ENCODE measurements at places on chromosomes 7 and 10.

GRCh38 chr7:150329331-150330120, 6.2 kb upstream of the ACTR3C start:
- no peak for DNase-seq

DNA sequence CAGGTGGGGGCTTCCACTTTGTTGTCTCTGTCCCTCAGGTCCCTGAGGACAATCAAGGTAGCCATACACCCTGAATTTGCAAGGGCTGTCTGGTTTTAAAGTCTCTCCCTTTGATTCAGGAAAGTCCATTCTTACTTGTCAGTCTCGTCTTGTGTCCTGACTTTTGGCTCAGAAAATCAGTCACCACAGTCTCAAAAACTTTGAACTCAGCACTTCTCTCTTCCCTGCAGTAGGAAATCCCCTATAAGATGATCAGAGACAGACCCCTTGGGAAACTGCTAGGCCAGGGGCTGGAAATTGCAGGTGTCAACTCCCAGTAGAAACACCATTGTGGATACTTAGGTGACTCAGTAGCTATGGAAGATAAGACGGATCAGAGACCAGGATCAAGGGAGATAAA, 73.1 kb downstream of the CDC123 start:
- DNase-seq = no peak

- no peak for DNase-seq
Measured at GRCh38 chr10:88086187-88086960, 222.9 kb downstream of the PTEN start.

DNA sequence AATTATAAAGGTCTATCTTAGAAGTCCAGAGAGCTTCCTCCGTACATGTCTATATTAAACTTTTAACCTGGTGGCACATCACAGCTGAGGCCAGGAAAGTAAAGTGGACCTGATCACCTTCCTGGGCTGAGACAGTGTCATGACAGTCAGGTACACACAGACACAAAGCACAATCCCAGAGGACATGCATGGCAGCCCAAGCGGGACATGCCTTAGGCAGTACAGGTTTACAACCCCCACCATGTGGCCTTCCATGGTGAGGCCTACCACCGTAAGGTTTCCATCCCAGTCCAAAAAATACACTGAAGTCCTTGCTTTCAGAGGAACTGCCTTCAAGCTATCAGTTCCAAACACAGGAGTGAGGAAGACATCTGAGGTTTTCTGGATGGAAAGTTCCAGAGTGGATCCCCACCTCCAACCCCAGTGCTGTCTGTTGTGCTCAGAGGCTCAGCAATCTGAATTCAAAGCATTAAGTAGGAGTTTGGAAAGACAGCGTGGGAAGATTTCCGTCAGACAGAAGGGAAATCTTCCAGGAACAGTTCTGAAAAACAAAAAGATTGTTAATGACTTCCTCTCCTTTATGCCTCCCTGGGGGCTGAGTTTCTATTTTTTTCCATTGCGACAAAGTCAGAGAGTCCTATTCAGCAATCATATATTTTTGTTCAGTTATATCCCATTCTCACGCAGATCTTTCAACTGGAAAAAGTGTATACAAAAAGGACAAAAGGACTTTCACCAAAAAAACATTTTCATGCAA, 20.1 kb downstream of the IFIT3 start:
- peak; percentile 59 for DNase-seq

- DNase-seq = no peak
Measured at GRCh38 chr7:106552645-106553445, 108.1 kb downstream of the CCDC71L start.

- no peak for DNase-seq
Measured at GRCh38 chr7:17305387-17306171, 7.1 kb downstream of the AHR start.

DNA sequence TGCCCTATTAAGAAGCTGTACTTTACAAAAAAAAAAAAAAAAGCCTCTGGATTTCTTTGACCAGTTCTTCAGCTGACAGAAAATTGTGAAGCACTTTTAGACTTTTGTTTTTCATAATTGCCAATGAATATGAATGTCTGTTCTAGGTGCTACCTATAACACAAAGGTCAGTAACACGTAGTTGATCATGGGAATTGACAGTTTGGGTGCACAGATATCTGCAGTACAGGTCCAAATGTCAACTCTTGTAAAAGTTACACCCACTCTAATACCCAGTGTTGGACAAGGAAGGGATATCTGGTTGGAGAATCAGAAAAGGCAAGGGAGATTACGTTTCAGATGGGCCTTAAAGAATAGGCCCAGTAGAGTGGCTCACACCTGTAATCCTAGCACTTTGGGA, 1.8 kb downstream of the REEP3 start:
- DNase-seq = no peak

DNA sequence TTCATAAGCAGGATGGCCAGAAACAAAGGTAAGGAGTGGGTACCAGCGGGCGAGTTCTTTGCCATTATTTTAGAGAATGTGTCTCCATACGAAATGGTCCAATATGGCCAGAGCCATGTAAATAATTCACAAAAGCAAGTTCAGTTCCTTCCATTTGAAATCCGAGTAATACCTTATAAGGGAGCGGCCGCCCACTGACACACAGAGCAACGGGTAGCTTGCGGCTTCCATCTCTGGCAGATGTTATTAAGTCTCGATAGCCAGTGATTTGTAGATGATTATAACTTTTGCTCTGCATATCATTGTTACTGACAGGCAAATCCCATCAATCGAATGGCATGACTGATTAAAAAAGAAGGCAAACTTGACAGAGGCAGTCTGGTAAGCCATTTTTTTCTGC, 63.2 kb downstream of the GFRA1 start:
- DNase-seq = no peak

DNA sequence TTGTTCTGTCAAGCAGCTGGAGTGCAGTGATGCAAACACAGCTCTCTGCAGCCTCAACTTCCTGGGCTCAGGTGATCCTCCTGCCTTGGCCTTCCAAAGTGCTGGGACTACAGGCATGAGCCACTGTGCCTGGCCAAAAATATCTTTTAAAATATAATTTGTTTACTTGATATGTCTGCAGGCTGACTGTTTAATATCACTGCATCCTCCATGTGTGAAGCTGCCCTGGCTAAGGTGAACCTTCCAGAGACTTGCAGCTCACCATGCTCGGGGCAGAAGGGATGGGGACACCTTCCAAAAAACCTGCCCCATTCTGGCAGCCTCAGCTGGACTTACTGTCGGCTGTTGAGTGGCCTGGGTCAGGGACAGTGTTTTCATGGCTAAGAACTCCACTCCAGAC, 57.6 kb upstream of the DDC start:
- no peak for DNase-seq

Data from foreskin melanocyte (primary cell).